GM12891 (cell line): ENCODE measurements at places on chromosomes 12 and 14.

DNA sequence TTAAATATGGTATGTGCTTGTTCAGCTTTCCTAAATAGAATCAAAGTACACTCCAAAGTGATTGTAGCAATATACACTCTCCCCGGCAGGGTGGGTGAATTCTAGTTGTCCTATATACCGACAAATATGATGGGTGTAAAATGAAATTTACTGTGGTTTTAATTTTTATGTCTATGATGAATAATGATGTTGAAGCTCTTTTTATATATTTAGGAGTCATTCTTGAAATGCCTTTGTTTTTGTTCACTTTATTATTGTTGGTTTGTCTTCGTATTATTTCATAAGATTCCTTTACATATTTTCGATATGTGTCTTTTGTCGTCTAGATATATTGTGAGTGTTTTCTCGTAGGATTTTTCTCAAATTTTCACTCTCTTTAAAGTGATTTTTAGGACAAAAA is 105.7 kb downstream of the PDE3A start:
- no peak for DNase-seq

DNA sequence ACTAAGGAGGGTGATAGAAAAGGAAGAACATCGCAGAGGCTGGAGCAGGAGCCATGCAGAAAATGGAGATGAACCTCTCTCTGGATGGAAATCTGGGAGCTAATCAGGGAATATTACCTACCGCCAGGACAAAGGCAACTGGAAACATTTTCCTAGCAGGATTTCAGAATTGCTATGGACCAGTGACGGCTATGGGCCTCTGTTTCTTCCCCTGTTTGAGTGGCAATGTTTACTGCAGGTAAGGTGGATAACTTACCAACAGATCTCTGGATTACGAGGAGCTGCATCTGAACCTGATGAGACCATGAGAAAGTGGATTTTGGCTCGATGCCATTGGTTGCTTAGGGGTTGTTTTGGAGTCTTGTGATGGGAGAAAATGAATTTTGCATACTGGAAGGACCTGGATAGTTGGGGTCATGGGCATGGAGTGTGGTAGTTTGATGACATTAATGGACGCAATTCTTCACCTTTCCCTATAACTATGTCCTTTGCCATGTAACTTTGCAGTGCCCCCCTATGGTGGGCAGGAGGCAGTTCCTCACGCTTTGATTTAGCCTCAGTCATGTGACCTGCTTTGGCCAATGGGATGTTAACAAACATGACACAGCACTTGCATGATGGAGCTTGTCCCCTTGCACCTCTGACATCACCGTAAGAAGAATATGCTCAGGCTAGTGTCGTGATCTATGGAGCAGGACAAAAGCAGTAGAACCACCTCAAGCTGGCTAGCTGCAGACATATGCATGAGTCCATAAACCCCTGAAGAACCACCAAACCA is 51.1 kb downstream of the CALM1 start:
- DNase-seq, result no peak

DNA sequence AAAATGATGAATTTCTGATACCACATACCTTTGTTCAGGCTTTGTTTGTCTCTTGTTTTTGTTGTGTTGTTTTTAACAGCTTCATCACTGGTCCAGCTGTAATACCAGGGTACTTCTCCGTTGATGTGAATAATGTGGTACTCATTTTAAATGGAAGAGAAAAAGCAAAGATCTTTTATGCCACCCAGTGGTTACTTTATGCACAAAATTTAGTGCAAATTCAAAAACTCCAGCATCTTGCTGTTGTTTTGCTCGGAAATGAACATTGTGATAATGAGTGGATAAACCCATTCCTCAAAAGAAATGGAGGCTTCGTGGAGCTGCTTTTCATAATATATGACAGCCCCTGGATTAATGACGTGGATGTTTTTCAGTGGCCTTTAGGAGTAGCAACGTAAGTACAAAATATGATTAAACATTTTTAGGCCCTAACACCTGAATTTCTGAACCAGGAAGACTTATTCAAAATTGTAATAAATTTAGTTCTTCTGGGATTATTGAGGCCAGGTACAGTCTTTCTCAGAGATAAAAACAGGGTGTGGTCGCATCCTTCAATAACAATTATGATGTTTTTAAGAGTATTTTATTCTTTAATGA is 22.4 kb downstream of the RXYLT1 start:
- DNase-seq, result no peak

DNA sequence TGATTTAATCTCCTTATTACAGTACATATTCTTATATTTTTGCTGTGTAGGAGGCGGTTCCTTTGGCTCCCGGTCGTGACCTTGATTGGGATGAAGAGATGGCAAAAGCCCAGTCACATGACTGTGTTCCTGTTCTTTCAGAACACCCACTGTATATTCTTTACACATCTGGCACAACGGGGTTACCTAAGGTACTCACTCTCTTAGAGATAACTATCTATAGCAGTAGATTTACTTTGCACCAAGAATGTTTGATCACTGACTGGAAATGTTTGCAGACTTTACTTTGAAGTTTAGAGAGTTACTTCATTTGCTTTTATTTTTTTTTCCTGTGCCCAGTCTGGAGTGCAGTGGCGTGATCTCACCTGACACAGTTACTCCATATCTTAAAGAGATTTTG is 65.2 kb downstream of the ACSS3 start:
- no peak for DNase-seq

DNA sequence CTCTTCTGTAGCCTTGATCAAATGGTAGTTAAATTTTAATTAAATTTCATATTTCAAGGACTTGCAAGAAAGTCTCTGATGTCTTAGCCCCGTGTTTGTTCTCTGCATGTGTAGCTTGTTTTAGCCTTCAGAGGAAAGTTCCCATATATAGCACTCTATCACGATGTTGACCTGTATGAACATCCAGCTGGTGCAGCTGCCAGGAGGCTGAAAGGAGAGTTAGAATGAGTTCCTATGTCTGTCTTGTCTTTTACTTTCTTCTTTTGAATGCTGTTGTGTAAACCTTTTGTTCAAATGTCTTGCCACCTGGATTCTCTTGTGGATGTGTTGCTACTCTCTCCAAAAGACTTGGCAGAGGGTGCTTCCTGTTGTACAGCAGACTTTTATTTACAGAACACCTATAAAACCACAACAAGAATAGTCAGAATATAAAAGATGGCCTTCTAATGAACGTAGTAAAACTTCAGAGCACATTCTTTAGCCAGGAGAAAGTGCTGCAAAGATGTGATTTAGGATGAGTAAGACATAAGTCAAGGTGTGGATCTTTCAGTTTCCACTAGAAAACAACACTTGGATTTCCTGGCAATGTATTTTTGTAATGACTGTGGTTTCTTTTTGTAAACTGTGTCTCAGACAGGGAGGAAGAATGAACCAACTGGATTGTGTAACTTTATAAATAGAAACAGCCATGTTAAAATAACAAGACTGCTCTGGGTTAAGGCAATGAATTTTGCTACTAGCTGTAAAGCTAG is 17.2 kb downstream of the NAV3 start:
- DNase-seq, result no peak

DNA sequence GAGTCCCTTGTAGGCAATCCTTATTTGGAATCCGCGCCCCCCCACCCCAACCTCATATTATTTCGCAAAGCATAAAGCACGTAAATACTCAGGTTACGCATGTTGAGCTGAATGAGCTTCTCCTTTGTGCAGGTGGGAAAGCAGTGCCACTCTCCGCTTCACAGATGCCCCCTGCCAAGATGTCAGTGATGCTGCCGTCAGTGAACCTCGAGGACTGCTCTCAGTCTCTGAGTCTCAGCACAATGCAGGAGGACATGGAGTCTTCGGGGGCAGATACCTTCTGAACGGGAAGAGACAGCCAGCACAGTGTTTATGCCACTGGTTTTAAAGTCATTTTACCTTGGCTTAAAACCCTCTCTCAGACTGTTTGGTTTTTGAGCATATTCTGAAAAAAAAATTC is 90.1 kb upstream of the DACT1 start:
- no peak for DNase-seq

- no peak for DNase-seq
Measured at GRCh38 chr14:94541234-94541975, 19.8 kb upstream of the SERPINA4 start.

DNA sequence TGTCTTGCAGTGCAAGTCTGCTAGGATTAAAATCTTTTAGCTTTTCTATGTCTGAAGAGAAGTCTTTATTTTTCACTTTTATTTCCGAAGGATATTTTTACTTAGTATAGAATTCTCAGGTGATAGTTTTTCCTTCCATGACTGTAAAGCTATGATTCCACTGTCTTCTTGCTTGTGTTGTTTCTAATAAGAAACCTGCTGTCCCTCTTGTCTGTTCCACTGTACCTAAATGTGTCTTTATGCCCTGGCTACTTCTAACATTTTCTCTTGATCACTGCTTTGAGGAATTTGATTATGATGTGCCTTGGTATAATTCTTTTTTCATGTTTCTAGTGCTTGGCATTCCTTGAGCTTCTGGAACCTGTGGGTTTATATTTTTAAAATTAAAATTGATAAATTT is 228.7 kb downstream of the CACNA1C start:
- no peak for DNase-seq

DNA sequence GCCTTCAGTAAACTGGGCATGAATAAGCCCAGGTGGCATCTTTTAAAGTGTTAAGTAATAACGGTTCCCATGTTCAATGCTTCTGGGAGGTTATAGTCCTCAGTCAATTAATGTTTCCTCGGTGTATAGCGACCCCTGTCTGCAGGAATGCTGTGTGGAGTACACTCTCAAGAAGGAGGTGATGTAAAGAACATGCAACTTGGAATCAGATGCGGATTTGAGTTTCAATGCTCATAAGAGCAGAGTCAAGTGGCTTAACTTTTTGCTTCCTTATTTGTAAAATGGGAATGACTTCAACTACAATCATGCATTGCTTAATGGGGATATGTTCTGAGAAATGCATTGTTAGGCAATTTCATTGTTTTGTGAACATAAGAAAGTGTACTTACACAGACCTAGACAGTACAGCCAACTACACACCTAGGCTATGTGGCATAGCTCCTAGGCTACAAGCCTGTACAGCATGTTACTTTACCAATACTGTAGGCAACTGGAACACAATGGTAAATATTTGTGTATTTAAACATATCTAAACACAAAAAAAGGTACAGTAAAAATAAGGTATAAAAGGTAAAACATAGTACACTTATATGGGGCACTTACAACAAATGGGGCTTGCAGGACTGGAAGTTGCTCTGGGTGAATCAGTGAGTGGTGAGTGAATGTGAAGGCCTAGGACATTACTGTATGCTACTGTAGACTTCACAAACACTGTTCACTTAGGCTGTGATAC is 6.7 kb upstream of the MRPS35 start:
- DNase-seq, result peak; percentile 30

DNA sequence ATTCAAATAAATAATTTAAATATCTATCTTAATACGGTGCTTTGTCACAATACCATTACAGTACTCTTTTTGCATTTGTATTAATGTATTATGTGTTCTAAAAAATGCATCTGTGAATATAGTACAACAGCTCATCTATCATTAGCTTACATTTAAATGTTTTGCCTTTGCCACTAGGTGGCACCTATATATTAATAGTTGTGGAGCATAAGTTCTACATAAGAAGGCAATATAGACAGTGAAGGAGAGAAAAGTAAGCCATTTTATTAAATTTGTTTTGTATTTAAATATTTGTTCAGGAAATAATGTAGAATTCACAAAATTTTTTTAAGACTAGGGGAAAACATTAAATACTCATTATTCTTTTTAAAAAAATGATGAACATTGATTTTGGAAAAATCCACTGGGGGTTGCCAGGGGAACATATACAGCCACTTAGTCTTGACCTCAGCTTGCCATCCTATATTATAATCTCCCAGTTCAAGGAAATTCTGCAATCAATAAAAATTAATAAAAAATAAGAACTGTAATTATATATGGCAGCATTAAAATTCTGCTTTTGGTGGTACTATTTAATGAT is 9.8 kb downstream of the CCER1 start:
- DNase-seq, result no peak

- DNase-seq, result peak; percentile 26
Measured at GRCh38 chr12:103877934-103878510, 37.0 kb upstream of the NT5DC3 start.

DNA sequence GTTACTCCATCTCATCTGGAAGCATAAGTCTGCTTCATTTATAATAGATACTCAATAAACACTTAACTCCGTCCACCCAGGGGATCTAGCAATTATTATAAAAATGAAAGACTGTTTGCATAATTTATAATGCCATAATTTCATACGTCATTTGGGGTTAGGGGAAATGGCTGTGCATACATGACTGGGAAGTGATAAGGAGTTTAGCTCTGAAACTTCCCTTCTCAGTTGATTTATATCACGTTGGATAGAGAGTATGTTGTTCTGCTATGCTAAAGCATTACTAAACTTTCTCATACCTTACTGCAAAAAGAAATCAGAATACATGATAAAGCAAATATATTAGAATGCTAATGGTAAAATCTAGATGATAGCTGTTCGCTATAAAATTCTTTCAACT is 90.4 kb upstream of the DYNC1H1 start:
- no peak for DNase-seq

DNA sequence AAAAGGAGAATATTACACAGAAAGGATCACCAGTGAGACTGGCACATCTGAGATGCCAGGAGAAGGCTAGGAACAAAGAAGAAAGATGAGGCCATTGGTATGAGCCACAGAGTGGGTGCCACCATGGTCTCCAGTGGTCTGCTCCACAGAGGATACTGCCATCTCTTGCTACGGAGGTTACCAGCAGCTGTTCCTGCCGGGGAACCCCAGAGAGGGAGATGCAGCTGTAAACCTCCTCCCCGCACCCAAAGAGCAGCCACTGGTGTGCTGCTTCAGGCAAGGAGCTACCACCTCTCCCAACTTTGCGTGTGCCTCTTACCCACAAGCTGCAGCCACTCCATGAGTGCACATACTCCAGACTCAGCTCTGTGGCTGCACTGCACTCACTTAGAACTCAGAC is 201.5 kb upstream of the RTL1 start:
- no peak for DNase-seq

DNA sequence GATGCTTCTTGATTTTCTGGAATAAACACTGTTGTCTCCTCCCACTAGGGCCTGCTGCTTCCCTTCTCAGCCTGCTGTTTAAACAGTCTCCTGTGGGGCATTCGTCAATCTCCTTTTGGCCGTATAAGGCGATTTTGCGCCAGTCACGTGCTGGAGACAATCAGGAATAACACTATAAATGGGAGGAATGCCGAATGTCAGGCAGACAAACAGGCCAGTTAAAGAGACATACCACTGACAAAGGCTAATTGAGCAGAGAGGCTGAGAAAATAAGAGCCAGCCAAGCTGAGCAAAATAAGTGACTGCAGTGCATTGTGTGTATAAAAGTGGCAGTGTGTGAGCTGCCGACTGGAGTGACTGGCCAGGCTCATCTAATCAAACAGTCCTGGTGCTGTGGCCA is 23.3 kb downstream of the DMAC2L start:
- DNase-seq, result no peak

DNA sequence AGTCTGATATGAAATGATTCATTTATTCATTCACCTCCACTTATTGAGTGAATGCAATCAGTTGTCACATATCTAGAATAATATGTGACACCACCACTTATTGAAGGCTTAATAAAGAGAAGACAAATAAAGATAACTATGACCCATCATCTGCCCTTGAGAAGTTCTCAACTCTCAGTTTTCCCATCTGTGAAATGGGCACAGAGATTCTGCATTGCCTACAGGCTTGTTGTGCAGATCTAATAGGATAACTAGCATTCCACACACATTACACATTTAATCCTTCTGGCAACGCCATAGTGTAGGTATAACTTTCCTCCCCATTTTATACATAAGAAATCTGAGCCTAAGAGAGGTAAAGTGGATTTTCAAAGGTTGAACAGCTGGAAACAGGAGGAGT is 84.2 kb upstream of the FICD start:
- DNase-seq, result no peak

- DNase-seq, result no peak
Measured at GRCh38 chr14:68548194-68549076, 244.4 kb downstream of the ZFP36L1 start.
